Occipital lobe (tissue), 3 donors: ENCODE measurements at places on chromosomes 12 and 14. TPM values are rescaled to one million over a fixed set of nuclear protein-coding genes. Genes with fewer than 3 reads are reported as not detected.

TTC5 gene
- total RNA-seq = 41.3 TPM

OR6C74 gene
- total RNA-seq = not detected

CD27 gene
- total RNA-seq = 0.94 TPM

ARHGEF40 gene
- 15.9 TPM for total RNA-seq

PTHLH gene
- total RNA-seq = not detected

CISTR gene
- not detected for total RNA-seq

FAIM2 gene
- 22.3 TPM for total RNA-seq

CLEC4D gene
- total RNA-seq = not detected

GLIPR1L1 gene
- not detected for total RNA-seq

PZP gene
- total RNA-seq = not detected

GALNT16 gene
- 5.5 TPM for total RNA-seq

ABCC9 gene
- total RNA-seq = 21.2 TPM

TSPAN19 gene
- 0.16 TPM for total RNA-seq

NOS1 gene
- 1.2 TPM for total RNA-seq
